ENCODE measurements at places on chromosomes 13 and 19.

GRCh38 chr19:35318679-35319448, 10.1 kb upstream of the CD22 start:
- DNase-seq = peak; percentile 79

DNA sequence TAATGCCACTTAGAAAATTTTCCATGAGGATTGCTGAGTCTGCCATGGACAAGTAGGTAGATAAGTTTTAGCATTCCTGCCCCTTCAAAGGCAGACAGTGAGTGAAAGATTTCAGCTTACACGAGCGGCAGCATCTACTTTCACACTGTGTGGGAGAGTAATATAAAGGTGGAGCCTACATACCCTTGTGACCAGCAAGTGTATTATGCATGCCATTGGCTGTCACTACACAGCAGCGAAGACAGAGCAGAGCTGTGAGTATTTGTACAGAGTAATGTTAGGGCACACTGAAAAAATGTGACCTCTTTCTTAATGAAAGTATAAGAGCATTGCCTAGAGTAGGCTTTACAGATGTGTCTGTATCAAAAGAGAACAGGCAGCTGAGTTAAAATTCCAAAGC, 14.0 kb downstream of the SLITRK6 start:
- DNase-seq = no peak

DNA sequence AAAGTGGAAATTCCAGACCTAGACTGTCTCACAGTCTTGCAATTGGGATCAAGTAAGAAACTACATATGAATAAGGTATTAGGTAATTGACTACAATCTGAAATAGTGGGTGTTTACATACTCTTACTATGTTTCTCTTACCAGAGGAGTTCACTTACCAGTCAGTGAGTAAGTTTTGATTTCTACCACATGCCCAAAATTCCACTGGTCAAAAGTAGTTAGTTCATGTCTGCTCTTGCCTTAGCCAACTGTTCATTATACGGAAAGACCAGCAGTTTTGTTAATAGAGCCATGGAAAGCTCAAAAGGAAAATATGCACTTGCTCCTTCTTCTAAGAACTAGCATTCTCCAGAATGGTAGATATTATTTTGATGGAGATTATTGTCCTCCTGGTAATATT, 490.8 kb downstream of the RFC3 start:
- DNase-seq = peak; percentile 35

DNA sequence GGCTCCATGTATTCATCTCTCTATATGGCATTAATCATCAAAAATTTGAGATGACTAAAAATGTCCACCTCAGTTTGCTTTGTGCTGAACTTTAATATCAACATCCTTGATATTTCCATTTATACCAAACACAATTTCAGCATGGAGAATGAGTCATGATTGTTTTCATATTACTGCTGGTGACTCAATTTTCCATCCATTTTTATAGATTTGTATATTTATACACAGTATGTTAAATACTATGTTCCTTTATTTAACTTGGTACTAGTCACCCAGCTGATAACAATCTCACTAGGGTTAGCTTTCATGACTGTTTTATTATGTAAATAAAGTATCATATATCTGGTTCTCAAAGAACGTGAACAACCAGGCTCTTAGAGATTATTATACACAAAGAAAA, 1255.1 kb downstream of the SLITRK1 start:
- no peak for DNase-seq

DNA sequence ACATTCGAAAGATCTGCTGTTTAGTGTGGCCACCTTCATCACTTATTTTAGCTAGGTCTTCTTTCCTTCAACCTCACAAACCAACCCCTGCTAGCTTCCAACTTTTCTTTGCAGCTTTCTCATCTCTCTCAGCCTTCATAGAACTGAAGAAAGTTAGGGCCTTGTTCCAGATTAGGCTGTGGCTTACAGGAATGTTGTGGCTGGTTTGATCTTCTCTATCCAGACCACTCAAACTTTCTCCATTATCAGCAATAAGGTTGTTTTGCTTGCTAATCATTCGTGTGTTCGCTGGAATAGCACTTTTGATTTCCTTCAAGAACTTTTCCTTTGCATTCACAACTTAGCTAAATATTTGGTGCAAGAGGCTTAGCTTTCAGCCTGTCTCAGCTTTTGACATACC, 44.7 kb downstream of the CARS2 start:
- no peak for DNase-seq

- no peak for DNase-seq
These were observed 38.7 kb upstream of the TPM4 start for GRCh38 chr19:16037424-16038195.

DNA sequence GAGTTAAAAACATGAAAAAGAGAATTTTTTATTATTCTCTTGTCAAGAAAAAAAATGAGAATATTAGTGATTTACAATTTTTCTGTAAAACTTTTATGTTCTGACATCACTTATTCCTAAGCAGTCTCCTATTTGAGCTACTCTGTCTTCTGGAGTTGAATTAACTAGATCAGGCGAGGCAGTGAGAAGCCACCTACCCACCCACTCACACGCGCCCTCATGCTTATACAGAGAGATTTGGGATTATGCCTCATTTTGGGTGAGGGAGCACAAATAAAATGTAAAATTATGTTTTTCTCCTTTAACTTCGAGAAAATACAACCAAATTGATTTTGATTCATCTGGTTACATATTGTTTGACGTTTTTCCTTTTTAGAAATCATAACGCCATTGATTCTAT, 424.5 kb downstream of the ITGBL1 start:
- DNase-seq = no peak

- DNase-seq = peak; percentile 67
These were observed 16.8 kb upstream of the COMP start for GRCh38 chr19:18807861-18808331.

DNA sequence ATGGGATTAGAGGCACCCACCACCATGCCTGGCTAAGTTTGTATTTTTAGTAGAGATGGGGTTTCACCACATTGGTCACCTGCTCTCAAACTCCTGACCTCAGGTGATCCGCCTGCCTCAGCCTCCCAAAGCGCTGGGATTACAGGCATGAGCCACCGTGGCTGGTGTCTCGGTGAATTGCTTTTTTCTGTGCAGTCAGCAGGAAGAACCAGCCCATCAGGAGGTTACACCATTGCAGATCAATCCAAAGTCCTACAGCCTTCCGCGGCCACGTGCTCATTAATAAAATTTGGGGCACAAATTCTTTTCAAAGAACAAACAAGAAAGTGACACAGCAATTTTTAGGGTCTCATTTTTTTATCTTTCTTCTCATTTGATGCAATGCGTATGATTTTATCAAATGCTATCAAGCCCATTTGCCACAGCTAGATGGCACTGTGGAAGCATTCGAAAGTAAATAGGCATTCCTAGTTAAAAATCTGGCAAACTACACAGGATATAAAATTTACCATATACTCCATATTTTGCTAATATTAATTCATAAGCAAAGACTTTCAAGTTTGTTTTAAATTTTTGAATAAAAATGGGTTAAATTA, 54.4 kb upstream of the ZNF835 start:
- no peak for DNase-seq

DNA sequence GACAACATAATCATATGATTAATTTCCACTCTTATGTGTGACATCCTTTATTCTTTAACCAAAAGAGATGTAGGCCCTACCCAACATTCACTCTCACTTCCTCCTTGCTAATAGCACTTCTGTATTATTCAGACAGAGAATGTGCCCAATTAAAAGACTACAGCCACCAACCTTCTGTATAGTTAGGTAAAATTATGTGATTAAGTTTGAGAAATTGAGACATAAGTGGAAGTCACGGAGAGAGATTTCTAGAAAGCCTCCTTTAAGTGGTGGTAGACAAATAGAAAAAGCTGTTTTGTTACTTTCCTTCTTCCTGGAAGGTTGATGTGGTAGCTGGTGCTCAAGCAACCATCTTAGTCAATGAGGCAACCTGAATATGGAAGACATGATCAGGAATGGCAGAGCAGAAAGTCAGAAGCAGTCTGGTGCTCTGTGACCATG, 14.8 kb downstream of the EPSTI1 start:
- no peak for DNase-seq

DNA sequence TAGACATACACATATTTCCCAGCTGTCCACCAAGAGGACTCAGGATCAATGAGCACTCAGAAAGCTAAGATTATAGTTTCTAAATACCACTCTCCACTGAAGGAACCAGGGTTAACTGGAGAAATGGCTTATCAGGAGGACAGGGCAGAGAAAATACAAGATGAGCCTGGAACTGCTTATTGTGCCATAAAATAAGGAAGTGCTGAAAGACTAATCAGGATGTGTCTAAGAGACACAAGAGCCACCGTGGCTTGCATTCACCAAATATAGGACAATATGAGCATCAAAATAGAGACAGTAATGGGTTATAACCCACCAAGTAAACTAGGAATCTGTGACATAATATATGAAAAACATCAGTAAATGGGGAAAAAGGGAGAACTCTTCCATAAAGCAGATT, 32.8 kb downstream of the KLF12 start:
- DNase-seq = no peak

DNA sequence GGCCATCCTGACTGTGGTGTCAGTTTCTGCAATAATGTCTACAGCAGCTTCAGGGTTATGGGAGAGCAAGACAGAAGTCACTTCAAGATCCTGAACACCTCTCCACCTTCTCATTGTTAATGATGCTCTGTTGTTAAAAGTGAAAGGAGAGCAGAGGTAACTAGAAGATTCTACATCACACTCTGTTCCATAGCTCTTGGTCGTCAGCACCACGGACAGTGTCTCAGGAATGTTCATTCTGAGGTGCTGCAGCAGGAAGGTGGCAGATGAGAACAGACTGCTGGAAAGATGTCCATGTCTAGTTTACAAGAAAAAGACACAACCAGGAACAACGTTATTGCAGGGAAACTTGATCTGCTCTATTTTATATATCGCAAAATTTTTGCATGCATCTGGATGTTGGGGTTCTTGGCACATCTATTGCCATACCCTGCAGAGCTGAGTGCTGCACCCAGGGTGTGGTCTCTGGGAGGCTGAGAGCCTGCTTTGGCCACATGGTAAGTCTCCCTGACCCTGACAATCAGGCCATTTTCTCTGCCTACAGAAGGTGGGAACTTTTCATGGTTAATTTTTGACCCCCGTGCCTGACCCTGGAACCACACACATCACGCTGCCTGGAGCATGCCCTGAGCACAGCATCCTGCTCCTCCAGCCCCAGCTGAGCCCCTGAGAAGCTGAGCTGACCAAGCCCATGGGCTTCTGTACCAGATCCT, 12.7 kb downstream of the CEACAM21 start:
- peak; percentile 5 for DNase-seq

- peak; percentile 86 for DNase-seq
These were observed 237.4 kb downstream of the RGCC start for GRCh38 chr13:41694545-41695301.

DNA sequence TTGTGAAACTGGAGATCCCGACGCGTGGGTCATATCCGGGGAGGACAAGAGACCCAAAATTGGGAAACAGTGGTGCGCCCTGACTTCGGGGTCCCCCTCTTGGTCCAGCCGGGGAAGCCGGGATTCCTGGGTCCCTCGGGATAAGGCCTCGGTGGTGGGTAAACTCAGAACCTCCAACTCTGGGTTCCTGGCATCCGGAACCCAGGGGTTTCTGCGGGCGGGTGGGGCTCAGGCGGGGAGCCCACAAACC, 688 bp downstream of the ZFP36 start:
- no peak for DNase-seq

- DNase-seq = no peak
These were observed 207.6 kb downstream of the DNAJC15 start for GRCh38 chr13:43230989-43231388.

GRCh38 chr19:5147074-5147977, 178.4 kb downstream of the KDM4B start:
- no peak for DNase-seq

DNA sequence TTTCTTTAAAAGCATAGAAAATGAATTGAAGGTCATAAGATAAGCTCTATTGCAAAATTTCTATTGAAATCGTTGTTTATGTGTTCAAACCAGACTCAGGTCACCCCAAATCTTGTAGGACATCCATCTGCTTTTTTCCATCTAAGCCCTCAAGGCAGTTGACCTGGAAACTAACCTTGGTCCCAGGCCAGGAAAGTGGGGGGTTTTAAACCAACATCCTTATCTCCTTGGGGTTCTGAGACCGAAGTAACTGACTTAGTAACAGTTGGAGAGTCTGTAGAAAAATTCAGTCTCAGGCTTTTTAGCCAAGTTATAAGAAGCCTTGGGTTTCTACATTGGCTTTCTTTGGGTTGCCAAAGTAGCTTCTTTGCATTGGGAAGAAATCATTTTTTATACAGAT, 23.4 kb downstream of the ZNF507 start:
- DNase-seq = no peak

DNA sequence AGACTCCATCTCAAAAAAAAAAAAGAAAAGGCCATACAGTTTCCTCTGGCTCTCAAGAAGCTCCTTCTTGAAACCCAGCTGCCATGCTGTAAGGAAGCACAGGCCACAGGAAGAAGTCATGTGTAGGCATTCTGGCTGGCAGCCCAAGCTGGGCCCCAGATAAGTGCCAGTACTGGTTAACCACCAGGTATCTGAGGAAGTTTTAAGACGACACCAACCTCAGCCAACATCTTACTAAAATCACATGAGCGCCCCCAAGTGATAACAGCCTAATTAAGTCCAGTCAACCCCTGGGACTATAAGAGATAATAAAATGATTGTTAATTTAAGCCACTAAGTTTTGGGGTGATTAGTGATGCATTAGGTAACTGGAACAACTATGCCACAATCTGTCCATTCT, 27.4 kb upstream of the AKT2 start:
- no peak for DNase-seq

- no peak for DNase-seq
These were observed 33.3 kb upstream of the MYCBP2 start for GRCh38 chr13:77360032-77360685.

- DNase-seq = no peak
These were observed 288.7 kb downstream of the FOXO1 start for GRCh38 chr13:40377783-40378182.

GRCh38 chr13:52399708-52400107, 6.3 kb downstream of the THSD1 start:
- DNase-seq = no peak

DNA sequence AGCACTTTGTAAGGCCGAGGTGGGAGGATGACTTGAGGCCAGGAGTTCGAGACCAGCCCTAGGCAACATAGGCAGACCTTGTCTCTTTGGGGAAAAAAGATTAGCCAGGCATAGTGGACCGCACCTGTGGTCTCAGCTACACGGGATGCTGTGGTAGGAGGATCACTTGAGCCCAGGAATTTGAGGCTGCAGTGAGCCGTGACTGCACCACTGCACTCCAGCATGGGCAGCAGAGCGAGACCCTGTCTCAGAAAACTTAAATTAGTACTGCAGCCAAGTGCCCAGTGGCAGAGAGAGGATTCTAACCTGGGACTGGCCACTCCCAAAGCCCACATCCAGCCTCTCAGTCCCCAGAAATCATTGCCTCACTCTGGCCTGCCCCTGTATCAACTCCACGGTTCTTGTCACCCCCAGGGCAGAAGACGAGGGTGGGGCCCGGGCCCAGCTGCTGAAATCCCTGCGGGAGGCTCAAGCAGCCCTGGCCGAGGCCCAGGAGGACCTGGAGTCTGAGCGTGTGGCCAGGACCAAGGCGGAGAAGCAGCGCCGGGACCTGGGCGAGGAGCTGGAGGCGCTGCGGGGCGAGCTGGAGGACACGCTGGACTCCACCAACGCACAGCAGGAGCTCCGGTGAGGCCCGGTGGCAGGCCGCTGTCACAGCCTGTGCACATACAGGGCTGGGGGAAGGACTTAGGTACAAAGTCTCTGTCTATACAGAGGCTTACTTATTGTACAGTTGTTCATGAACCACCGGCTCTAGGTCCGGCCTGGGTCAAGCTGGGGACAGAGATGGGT, 53.4 kb downstream of the KCNC3 start:
- DNase-seq = no peak
